ENCODE measurements at places on chromosomes 13 and 19.
A peak's percentile ranks its signal among the peaks of the same experiment; 100 is the strongest.

DNA sequence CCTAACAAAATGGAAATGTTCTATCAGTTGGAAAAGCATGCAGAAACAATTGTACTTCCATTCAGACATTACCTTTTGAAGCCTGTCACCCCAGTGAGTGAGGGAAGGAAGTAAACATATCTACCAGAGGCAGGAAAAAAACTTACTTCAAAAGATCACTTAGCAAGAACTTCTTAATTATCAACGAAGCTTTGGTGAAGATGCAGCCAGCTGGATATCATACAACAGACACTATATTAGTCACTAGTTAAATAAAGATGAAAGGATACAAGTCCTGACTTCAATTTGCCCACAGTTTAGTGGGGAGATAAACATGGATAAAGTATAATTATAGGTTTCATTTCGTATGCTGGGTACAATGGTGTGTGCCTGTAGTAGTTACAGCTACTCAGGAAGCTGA lies 148.8 kb downstream of the TNFRSF19 start:
- DNase-seq = no peak

DNA sequence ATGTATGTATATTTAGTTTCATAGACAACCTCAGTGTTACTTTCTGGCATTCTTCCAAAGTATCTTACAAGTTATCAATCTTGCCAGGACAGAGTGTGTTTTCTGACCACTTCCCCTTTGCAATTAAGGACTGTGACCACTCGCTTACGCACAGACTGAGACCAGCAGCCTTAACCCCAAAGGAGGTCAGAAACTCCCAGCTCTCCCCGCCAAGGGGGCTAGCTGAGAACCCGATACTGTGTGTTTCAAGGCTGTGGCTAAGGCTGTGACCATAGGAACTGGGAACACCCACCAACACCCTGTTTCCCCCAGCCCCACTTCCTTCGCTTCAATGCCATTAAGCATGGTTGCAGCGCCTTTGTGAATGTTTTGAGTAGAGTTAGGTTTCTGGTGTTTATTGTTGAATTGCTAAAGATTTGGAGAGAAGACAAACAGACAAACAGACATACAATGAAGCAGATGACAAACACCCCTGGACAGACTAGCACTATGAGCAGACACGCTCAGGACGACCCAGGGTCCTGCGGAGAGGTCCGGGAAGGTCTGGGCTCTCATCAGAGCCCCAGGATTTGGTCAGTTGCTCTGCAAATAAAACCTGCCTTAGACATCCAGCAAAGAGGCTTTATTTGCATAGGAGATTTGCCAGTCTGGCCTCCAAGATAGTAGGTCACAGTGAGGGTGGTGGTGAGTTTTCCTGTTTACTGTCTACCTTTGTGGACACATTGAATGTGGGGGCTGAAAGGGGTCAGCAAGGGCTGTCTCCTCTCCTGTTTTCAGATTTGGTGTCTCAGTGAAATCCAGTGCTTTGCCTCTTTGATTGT lies 25.0 kb upstream of the TNFSF11 start:
- no peak for DNase-seq

DNA sequence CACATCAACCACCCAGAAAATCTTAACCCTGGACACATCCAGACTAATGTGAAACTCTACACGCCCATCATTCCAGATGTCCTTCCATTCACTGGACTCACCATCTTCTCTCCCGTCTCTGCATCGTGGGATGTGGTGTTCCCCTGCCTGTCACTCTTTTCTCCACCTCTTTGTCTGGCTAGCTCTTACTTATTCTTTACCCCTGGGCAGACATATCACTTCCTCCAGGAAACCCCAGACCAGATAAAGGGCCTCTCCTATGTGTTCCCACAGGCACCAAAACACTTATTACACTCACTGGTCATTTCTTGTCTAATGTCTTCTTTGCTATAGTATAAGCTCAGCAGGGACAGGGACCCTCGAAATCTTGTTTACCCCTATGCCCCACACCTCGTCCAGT lies 109.3 kb upstream of the IPO5 start:
- DNase-seq = no peak

- no peak for DNase-seq
Measured at GRCh38 chr19:326871-327270, 17.7 kb downstream of the MIER2 start.

DNA sequence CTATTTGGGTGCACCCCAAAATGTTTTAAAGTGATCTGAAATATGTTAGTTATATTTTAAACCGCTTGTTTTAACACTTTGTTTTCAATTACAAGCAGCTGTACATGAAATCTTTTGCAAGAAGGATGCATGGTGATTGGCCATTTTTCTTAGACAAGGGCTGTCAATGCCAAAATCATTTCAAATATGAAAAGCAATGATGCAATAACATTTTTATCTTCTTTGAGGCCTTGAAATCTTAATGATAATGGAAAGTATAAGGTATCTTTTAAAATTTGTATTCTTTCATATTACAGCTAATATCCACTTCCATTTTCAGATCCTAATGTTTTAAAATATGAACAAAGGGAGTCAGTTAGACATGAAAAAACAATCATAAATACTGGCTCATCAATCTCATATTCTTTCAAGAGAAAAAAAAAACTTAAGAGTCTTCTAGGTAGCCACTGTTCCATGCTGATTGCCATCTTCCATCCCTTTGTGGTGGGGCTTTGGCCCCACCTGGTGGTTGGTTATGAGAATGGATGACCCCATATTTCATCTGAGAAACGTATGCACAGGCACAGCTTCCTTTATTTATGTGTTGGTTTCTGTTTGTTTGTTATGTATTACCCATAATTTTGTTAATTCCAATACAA lies 330.3 kb upstream of the MIR17HG start:
- peak; percentile 37 for DNase-seq

Data from fibroblast of skin of scalp (primary cell).